ENCODE measurements at places on chromosomes 5 and 9.

DNA sequence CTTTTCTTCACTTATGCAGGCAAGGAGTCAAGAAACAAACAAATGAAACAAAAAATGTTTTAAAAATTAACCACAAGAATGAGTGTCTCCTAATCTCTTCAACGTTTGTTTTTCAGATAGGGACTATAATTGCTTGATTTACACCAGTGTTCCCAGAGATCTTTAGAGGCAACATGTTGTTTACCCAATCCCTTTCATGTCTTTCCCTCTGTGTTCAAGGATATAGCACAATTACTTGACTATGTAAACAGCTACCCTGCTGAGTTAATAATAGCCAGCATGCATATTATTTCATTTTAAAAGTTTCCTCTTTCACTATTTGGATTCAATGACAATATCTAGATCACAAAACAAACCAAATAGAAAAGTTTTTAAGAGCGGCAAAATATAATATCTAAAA is 25.1 kb upstream of the SHISAL2B start:
- no peak for DNase-seq

DNA sequence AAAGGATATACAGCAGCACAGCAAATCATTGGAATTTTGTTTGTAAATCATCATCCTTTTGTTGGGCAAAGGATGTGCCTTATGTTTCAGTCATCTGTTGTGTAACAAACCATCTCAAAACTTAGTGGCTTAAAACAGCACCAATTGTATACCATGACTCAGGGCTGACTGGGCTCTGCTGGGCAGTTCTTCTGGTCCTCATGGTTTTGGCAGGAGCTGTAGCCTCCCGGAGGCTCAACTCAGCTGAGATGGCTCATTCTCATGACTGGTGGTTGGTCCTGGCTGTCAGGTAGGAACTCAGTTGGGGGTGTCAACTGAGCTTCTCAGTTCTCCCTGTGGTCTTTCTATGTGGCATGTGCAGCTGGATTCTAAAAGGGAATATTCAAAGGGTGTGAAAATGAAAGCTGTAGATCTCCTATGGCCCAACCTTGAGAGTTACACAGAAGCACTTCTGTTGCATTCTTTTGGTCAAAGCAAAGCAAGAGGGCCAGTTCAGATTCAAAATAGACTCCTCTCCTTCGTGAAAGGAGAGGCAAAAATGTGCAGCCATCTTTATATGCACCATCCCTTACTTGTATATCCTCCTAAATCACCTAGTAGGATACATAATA is 39.1 kb upstream of the CPEB4 start:
- peak; percentile 67 for DNase-seq

GRCh38 chr5:178162481-178162880 is 8.8 kb upstream of the NHP2 start:
- no peak for DNase-seq

- DNase-seq: no peak
These were observed 22.9 kb downstream of the TENT4A start for GRCh38 chr5:6736106-6736505.

GRCh38 chr9:114252394-114252793 is 70.5 kb upstream of the ORM1 start:
- no peak for DNase-seq

DNA sequence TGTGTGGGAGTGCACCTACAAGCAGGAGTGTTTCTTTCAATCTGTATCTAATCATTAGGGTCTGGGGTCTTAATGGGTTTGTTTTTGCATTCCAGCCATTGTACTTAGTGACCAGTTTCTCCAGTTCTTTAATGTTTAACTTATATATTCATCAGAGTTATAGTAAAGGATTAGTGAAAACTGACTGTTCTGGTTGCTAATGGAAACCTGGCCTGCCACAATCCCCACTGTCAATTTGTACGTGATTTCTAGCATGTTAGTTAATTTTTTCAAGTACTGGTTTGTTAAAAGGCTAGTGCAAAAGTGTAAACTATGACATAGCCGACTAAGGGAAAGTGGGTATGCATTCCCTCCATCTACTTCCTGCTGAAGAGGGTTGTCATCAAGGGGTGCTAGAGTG is 276.1 kb downstream of the HTR1A start:
- DNase-seq: no peak

DNA sequence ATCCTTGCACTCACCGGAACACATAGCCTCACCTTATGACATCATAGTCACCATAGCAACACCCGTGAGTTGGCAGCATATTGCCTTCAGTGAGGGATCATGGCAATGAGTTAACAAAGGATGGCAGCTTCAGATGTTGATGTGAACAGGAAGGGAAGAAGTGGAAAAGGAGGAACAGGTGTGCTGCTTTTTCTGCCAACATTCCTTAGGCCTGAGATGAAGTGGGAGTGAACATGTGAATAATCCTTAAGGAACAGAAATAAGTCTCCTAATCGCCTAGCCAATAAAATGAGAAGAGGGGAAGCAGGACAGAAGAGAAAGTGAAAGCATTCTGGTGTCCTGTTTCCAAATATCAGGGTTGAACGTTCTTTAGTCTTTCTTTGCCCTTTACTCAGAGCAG is 360.0 kb downstream of the BRINP1 start:
- peak; percentile 82 for DNase-seq

DNA sequence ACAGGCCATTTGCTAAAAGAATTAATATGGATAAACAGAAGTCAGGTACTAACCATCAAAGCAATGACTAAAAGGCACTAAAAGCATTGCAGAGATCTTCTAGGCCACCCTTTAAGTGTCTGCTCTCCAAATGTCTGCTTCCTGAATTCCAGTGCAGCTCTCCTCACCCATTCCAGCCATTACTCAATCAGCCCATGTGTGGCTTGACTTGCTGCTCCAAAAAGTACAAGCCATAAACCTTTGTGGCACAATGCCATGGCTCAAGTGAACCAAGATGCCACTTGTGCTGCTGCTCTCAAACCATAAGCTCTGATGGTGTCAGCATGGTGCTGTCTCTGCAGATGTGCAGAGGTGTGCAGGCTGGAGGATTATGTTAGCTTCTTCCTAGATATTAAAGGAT is 290.2 kb upstream of the POU5F2 start:
- no peak for DNase-seq

GRCh38 chr5:14097998-14098471 is 45.1 kb upstream of the TRIO start:
- DNase-seq: peak; percentile 14

DNA sequence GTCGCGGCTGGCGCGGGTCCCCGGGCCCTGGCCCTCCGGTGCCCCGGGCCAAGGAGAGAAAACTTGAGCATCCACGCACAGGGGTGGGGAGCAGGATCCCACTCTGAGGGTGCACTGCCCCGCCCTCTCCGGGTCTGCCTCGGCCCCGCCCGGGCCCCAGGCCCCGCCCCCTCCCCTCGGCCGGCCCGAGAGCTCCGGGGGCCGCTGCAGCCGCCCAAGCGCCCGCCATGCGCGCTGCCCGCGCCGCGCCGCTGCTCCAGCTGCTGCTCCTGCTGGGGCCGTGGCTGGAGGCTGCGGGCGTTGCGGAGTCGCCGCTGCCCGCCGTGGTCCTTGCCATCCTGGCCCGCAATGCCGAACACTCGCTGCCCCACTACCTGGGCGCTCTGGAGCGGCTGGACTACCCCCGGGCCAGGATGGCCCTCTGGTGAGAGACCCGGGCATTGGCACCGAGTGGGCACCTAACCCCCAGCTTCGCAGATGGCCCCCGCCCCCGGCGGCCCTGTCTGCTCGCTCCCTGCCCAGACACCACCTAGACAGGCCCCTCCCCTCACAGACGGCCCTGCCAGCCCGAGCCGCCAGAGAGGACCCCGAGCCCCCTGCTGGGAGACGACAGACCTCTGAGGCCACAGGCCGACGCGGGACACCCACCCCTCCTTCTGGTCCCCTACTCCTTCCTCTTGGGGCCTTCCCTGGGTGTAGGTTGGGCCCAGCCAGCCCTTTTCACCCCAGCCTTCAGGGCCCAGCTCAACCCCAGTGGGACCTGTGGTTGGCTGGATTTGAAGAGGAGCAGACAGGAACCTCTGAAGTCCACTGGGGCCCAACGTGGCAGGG is at the start of gene CERCAM:
Gene CERCAM, plus strand, starts transcription at position 207 of the 831 bp plus-strand sequence. Its CDS starts 21 bp downstream, at position 228.
- peak; percentile 36 for DNase-seq

- no peak for DNase-seq
These were observed 27.7 kb upstream of the SLC25A51 start for GRCh38 chr9:37931592-37931991.

DNA sequence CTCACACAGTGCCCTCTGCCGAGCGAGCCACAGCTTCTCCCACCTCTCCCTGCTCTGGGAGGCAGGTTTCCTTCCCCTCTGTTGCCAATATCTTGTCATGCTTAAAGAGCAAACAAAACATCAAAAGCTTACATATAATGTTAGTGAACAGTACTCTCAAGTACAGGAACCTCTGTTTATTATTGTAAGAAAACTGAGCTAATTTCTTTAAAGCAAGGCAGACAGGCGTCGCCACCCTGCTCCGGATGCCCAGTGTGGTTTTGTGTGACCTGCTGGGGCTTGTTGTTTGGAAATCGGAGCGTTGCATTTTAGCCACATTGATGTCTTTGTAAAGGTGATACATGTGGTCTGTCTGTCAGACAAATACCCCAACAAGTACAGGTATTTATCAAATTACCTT is 401.4 kb upstream of the IRX1 start:
- DNase-seq: peak; percentile 46

DNA sequence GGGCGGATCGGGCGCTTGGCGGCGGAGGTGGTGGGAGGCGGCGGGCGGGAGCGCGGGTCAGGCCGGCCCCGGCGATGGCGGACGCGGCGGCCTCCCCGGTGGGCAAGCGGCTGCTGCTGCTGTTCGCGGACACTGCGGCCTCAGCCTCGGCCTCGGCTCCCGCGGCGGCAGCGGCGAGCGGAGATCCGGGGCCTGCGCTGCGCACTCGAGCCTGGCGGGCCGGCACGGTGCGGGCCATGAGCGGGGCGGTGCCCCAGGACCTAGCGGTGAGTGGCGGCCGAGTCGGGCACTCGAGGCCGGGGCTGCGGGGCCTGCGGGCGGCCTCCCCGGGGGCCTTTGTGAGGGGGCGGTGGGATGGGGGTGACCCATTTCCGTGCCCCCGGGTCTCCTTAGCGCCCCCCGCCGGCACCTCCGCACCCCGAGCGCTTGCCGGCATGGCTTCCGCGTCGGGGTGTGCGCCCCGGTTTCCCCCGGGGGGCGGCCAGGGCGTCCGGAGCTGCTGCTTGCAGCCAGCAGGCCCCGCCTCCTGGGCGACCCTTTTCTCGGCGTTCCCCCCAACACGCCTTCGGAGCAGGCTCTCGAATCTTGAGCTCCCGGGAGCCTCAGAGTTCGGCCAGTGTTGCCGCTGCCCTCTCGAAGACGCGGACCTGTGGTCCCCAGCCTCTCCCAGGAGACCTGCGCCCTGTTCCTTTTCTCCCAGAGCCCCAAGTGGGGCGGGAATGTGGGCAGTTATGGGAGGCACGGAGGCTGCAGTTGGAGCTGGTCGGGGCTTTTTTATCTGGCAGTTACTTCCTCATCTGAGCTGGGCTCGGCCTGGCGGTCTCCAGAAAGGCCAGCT is 456 bp downstream of the KDM3B start:
- DNase-seq: peak; percentile 61
